Liver (tissue), 10 donors: ENCODE measurements at places on chromosomes 5 and 9. TPM values are rescaled to one million over a fixed set of nuclear protein-coding genes. Genes with fewer than 3 reads are reported as not detected.

CER1 gene
- not detected for total RNA-seq

C7 gene
- total RNA-seq, result 268 TPM

DBN1 gene
- total RNA-seq, result 2.3 TPM

ZFP2 gene
- total RNA-seq, result 0.50 TPM

FGD3 gene
- 6.2 TPM for total RNA-seq

GRCh38 chr9:129336601-129337331 is 158.7 kb upstream of the IER5L start:
- no peak for DNase-seq

DNA sequence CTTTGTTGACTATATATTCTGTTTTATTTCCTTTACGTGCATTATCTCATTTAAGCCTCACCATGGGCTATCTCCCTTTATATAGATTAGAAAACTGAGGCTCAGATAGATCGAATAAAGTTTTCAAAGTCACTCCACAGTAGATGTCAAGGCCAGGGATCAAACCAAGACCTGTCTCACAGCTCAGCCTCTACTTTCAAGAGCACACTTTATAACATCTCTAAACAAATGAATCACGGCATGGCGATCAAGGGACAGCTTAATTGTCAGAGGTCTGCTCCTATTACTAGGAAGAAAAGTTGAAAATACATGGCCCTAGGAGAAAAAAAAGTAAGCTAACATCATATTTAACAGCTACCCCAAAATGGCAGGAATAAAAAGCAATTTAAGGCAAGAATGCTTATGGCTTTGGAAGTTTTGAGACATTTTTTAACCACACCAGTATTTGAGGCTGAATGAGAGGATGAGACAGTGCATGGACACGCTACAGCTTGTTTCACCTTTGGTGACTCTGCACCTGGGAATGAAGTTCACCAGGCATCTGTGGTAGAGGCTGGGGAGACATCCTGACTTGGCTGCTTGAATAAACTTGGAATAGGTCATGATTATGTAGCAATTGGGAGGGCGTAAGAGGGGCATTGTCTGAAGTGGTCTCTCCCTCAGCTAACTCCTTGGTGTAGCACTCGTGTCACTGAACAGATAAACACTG is 486.8 kb upstream of the WWC1 start:
- no peak for DNase-seq

DNA sequence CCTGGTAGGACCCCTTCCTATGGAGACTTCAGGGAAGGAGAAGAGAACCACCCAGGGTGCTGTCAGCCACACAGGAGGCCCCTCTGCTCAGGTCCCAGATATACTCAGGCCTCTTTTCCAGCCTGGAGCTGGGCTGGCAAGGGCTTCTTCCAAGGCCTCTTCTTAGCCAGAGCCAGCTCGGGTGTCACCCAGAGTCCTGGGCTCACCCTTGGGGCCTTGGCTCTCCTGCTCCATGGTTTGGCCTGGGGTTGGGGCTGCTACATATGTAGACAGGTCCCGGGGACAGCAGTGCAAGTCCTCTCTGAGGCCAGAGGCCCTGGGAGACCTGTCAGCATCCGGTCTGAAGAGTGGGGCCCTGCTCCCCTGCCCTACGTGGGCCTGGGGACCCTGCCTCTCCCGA is 22.8 kb downstream of the PAEP start:
- no peak for DNase-seq

DNA sequence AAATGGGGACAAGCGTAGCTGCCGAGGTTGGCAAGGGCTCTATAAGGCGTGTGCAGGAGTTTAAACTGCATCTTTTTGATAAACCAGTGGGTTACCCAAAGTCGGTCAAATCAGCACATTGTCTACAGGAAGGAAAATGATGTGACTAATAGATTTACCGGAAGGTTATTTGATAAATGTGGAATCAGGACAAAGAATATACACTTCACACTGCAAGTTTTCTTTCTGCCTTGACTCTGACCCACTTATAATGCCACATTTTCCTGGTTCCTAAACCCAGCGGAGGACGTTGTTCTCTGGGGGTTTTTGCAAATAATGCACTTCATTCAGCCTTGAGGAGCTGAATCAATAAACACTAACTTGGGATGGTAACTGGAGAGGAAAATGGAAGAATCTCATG is 76.8 kb downstream of the TTLL11 start:
- no peak for DNase-seq

DNA sequence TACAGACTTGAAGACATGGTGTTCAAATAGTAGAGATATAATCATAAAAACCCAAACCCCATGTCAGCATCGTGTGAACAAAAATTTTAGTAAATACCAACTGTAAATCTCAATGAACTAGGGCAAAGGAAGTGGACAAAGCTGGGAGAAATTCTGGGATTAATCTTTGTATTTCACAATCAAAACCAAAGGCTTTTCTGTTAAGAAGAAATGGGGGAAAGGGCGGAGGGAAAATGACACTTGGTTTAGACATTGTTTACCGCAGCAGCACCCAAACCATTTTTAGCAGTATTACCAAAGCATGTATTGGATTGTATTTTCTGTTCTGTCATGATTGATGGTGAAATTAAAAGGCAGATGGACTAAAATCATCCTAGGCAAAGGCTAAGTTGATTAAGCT is 134.2 kb upstream of the PRSS3 start:
- DNase-seq, result no peak

GRCh38 chr5:58902765-58903164 is 319.9 kb downstream of the RAB3C start:
- no peak for DNase-seq

GRCh38 chr5:65926893-65927292 is 518 bp downstream of the ERBIN start:
- peak; percentile 43 for DNase-seq

DNA sequence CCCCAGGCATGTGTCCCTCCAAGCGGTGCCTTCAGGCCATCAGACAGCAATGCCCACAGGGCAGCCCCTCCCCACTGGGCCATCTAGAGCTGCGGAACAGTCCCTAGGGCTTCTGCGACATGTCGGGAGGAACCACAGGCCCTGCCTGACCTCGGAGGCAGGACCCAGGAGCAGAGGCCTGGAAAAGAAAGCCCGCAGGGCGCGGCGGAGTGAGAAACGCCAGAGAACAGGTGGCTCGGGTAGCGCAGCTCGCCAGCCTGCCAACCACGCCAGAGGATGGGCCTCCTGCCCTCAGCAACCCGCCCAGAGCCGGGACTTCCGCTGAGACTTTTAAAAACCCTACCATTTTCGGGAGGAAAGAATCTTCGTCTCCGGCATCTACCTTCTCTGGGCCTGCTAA is 715 bp downstream of the LCN8 start:
- no peak for DNase-seq

DNA sequence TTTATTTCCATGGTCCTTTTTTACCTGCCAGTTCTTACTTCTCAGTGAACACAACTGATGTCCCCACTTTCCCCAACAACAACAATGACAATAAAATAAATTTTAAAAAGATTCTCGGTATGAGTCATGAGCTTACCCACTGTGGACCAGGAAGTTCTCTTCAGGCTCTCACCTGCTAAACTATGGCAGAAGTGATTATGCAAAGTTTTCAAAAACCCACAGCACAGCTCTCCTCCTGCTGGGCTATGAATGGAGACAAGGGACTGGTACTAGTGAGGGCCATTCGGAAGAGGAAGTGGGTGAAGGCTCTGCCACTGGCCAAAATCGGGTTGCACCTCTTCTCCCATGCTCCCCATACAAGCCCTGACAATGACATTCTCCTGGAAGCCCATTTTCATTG is 429.4 kb downstream of the PIK3R1 start:
- DNase-seq, result no peak

DNA sequence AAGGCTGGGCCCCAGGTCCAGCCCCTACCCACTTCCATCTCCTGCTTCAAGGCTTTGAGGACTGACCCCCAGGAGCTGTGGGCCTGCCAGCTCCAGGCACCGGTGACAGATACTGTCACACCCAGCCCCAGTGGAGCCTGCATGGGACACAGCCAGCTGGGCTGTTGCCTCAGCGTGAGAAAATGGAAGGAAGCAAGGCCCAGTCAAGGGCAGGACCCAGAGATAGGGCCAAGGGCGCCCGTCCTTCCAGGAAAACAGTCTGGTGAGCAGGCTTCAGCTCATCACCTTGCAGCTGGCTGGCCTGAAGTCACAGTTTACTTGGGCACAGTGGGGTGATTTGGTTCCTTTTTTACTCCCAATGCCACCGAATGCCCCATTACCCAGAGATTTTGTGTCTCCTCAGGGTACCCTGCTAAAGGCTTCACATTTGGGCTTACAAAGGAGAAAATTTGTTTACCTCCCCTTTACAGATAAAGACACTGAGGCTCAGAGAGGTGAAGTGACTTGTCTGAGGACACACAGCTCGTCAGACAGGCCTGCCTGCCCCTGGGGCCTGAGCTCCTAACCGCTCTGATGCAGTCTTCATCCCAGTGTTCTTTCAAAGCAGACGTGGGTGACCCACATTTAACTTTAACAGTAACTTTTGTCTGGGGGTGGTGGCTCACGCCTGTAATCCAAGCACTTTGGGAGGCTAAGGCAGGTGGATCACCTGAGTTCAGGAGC is 21.5 kb upstream of the WDR38 start:
- no peak for DNase-seq
